ENCODE measurements at places on chromosomes 13 and 19.

DNA sequence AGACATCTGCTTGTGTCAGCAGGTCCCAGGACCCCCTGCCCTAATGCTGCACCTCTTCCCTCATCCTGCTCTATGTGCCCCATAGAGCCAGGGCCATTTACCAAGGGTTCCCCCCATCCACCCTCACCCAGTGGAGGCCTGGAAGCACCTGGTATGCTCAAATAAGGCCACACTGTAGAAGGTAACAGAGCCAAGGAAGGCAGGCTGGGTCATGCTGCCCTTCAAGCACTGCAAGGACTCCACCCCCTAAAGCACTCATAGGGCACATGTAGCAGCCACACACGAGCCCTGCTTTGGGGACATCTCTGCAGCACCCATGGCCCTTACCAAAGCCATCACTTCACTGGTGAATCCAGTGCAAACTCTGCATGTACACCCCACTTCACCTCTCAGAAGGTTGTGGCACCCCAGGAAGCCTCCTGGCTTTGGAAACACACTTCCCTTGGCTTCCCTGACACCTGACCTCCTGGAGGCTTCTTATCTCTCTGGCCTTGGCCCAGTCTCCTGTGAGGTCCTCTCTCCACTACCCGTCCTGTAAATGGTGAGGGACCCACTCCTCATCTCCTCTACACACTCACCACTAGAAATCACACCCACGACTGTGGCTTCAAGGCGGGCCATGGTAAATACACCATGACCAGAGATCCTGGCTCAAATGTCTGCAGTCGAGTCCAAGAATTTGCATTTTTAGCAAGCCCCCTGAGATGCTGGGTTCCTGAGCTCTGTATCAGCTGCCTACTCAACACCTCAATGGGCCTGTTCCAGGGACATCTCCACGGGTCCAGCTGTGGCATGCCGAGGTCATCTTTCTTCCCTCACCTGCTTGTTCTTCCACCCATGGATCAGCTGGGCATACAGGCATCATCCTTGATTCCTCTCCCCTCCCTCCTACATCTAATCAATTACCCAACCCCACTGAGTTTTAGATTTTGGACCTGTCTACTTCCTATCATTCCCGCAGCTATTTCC lies 80.9 kb upstream of the DOCK9 start:
- DNase-seq = no peak

- no peak for DNase-seq
Measured at GRCh38 chr19:43779820-43780219, 953 bp downstream of the KCNN4 start.

GRCh38 chr19:35483089-35483488 lies 7.2 kb downstream of the KRTDAP start:
- no peak for DNase-seq

- no peak for DNase-seq
Measured at GRCh38 chr19:7492558-7492957, 3.7 kb upstream of the PEX11G start.

All from activated CD8-positive, alpha-beta memory T cell treated with anti-CD3 and anti-CD28 coated beads for 48 hours (primary cell).